ENCODE measurements at places on chromosomes 1 and 21.

- no peak for DNase-seq
Observed at GRCh38 chr1:172279939-172280636, 140.4 kb upstream of the C1orf105 start.

GRCh38 chr1:933603-933940, 9.8 kb downstream of the SAMD11 start:
- no peak for DNase-seq

GRCh38 chr1:182845894-182846293, 6.7 kb downstream of the DHX9 start:
- no peak for DNase-seq

DNA sequence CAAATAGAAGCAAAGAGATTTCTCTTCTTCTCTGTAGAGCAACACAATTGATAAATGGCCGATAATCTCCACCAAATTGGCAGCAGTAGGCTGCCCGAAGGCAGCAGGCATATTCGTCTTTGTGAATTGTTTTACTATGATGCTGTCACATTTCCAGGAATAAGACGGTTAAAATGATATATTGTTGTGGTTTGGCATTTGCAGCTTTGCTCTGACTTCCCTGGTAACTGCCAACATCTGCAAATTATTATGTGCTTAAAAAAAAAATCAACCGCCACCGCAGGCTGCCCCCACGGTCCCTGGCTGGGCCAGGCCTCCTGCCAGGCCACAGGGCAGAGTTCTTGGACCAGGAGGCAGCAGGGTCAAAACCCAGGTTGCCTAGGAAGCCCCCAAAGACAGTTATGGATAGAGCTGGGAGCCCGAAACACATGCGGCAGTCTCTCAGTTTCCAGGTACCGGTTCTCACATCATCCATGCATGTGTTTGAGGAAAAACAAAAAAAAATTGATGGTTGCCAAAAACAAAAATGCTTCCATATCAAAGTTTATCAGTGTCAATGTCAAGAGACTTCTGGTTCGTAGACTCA, 179.3 kb downstream of the ETS2 start:
- no peak for DNase-seq

- no peak for DNase-seq
Observed at GRCh38 chr1:33348676-33349080, 27.8 kb upstream of the A3GALT2 start.

GRCh38 chr1:76591461-76591860, 275.8 kb upstream of the ST6GALNAC5 start:
- DNase-seq: no peak

DNA sequence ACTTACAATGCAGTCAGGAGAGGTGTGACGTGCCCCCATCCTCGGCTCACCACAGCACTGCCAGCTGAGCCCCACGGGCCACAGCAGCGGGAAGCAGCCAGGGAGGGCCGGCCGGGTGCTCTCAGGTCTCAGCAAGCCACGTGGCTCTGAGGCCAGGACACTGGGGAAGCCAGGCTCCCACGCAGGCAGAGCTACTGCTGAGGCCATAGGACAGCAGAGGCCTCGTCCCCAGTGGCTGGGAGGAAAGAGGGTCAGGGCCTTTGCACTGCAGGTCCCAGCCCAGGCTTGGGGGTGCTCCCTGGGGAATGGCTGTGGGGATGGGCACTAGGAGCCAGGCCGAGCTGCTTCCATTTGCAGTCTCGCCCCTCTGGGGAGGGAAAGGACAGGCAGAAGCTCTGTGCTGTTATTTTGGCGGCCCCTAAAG, 5.8 kb downstream of the LRRC47 start:
- no peak for DNase-seq

- DNase-seq: no peak
Observed at GRCh38 chr1:29502911-29503840, 266.9 kb downstream of the PTPRU start.

- DNase-seq: no peak
Observed at GRCh38 chr1:7642781-7643529, 128.1 kb upstream of the VAMP3 start.

GRCh38 chr1:206949208-206949607, 2.9 kb upstream of the PIGR start:
- no peak for DNase-seq

DNA sequence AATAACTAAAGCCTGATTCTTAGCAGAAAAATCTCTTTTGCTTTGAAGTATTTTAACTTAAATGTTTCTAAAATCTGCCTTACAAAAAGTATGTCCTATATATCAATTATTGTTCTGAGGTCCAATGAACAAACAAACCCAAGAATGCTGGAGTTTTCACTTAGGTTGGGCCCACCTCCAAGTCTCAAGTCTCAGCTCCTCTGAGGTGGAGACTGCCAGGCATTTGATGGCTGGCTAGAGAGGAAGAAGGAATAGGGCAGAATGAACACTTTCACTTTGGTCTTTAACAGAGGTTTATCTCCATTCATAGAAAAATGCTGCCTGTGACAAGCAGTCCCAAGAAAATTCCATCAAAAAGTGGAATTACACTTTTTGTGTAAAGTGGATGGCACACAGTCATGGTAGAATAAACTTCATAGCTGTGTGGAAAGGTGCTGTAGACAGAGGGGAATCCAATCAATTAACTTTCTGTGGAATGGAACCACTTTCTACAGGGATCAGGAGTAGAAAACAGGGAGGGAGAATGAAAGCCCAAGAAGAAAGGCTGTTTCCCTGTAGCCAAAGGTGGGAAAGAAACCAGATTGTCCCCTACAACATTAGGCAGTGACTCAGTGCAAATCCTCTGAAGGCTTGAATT, 349.4 kb upstream of the RUNX1 start:
- no peak for DNase-seq

- DNase-seq: no peak
Observed at GRCh38 chr1:95850763-95851162, 616.8 kb downstream of the RWDD3 start.

DNA sequence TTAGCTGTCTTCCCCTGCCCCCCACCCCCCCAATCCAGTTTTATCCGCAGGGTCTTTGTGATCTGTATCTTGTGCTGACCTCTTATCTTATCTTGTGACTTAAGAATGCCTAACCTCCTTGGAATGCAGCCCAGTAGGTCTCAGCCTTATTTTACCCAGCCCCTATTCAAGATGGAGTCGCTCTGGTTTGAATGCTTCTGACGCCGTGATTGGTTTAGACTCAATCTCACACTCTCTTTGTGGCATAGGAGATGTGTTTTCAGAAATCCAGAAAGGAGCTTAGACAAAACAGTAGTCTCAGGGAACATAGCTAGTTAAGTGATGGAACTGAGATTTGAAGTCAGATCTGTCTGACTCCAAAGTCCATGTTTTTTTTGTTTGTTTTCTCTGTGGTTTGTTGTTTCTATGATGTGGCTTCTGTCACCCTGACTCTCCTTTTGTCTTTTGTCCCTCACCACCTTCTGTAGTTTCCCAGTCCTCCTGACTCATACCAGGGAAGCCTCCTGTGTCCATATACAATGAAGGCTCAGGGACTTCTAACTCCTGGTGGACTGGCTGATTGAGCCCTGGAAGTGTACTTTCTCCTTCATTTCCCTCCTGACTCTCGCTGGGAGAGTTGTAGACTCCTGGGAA, 18.1 kb upstream of the USP24 start:
- DNase-seq: no peak

DNA sequence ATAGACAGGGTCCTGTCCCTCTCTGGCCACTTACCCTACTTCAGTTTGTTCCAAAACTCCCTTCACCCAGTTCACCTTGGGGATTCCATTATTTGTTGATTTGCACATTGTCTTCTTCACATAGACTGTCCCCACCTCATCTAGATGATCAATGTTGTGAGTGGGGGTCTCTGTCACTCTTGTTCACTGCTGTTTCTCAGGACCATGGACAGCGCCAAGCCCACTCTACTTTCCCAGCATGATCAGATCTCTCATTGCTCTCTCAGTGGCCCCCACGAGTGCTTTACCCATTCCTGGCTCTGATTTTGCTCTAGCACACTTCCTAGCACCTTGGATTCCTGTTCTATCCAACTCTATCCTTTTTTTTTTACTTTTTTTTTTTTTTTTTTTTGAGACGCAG, 45.4 kb upstream of the IGSF21 start:
- no peak for DNase-seq

GRCh38 chr1:162716123-162716522, 74.4 kb upstream of the HSD17B7 start:
- no peak for DNase-seq

- no peak for DNase-seq
Observed at GRCh38 chr21:38455403-38455802, 42.9 kb downstream of the ERG start.

GRCh38 chr1:243271996-243272395, 16.2 kb downstream of the SDCCAG8 start:
- no peak for DNase-seq

DNA sequence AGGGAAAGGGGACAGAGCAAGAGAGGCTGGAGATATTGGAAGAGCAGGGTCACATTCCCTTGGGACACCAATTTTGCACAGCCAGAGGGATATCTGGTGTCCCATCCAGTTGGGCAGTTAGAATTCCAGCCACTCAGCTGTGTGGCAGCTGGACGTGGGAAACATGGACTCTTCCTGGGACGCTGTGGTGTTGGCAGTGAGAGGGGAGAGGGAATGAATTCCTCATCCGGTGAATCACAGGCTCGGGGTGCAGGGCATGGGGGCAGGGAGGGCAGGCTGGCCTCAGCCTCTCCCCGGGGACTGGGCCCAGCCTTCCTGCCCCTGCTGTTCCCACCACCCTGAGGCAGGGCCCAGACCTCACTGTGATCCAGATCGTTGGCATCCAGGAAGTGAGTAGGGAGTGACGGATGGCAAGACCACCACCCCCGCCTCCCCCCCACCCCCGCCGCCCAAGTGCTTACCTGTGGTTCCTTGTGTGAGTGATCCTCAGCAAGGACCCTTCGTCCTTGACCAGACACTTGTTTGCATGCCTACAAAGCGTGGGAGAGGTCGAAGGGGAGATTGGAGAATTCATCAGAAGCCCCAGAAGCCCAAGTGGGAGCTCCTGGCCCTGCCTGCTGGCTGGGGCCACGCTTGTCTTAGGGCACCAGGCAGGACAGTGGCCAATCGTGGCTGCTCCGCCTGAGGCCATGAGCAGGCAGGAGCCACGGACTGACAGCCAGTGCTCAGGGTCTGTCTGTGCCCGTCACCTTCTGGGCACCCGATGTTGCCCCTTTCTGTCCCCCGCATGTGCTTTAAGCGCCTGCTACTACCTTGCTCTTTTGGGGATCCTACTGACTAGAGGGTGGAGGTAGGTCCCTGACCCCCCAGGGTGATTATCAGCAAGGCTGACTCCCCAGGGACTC, 8.7 kb downstream of the WNT3A start:
- DNase-seq: no peak

DNA sequence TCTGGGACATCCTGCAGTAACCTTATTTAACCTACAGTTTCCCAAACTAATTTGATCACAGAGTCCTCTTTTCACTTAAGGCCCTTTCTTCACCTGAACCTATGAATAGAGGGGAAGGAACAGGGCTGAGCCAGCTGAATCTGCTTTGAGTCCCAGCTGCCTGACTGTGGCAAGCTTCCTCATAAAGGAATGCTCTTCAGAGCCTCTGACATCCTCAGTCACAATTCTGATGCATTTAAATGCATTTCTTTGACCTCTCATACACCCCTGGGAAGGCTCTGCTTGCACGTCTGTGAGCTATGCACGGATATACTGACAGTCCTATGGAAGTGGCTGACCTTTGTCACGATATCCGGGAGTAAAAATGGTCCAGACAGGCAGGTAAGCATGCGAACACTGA, 673.1 kb downstream of the SMYD3 start:
- no peak for DNase-seq

DNA sequence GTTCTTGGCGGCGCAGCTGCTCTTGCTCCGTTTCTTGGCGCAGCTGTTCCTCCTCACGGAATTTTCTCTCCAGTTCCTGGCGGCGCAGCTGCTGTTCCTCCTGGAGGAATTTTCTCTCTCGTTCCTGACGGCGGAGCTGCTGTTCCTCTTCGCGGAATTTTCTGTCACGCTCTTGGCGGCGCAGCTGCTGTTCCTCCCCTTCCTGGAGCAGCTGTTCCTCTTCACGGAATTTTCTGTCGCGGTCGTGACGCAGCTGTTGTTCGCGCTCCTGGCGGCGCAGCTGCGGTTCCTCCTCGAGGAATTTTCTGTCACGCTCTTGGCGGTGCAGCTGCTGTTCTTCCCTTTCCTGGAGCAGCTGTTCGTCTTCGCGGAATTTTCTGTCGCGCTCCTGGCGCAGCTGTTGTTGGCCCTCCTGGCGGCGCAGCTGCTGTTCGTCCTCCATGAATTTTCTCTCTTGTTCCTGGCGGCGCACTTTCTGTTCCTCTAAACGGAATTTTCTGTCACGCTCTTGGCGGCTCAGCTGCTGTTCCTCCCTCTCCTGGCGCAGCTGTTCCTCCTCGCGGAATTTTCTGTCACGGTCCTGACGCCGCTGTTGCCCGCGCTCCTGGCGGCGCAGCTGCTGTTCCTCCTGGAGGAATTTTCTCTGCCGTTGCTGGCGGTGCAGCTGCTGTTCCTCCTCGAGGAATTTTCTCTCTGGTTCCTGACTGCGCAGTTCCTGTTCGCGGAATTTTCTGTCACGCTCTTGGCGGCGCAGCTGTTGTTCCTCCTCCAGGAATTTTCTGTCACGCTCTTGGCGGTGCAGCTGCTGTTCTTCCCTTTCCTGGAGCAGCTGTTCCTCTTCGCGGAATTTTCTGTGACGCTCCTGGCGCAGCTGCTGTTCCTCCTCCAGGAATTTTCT, 7.0 kb downstream of the TCHH start:
- no peak for DNase-seq

DNA sequence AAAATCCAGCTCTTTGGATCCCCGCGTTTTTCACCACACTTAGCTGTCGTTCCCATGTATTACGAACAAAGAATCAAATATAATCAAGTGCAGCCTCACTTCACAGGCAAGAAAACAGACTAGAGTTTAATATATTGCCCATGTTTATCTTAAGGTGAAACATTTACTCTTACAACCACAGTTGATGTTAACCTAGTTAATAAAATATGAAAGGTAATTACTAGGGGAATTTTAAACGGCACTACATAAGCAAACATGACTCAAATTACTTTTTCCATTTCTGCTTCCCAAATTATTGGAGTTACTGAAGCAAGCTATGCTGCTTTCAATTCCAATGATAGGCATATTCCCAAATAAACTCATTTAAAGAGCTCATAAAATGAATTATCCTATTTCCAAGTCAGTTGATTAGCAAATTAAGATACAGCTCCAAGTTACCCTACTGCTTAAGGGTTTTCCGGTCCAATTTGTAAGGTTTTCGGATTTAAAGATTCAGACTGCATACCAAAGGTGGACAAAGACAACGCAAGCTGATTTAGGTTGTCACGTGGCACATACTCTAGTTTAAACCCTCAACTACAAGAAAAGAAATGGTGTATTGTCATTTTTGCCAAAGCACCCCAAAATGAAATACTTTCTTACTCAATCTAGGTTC, 5.9 kb downstream of the COX20 start:
- no peak for DNase-seq

- DNase-seq: no peak
Observed at GRCh38 chr1:241647658-241648057, 4.4 kb upstream of the WDR64 start.

GRCh38 chr1:154765970-154766369, 104.1 kb downstream of the KCNN3 start:
- no peak for DNase-seq

DNA sequence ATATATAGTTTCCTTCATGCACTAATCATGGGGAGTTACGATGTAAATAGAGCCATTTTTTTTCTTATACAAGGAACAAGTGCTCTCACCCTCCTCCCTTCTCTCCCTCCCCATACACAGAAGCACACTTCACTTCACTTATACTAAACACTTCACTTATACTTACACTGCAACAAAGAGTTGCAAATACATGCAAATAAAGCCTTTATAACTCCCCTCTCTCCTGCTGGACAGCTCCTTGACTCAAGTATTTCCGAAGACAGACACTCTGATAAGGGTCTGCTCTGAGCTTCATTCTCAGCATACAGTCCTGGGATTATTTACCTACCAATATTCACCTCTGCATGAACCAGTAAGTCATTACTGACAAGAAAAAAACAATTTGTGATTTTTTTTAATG, 35.6 kb upstream of the ERG start:
- DNase-seq: no peak
